ENCODE measurements at places on chromosomes 1 and 21.

GRCh38 chr1:117093870-117094621 lies 27.5 kb downstream of the TRIM45 start:
- DNase-seq, result no peak

DNA sequence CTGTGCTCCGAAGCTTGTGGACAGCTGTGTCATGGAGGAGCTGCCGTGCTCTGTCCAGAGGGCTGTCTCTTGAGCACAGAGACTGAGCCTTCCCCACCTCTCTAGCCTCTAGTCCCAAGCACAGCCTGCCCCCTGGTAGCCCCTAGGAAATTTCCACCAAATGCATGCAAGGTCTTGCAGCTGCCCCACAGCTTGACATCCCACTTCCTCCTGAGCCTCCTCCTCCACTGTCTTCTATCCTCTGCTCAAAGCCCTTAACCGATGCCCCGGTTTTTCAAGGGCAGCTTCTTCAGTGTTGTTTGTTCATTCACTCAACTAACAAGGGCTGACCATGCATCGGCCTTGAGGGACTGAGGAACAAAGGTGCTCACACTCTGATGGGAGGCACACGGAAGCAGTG lies 20.6 kb upstream of the PROK1 start:
- no peak for DNase-seq

DNA sequence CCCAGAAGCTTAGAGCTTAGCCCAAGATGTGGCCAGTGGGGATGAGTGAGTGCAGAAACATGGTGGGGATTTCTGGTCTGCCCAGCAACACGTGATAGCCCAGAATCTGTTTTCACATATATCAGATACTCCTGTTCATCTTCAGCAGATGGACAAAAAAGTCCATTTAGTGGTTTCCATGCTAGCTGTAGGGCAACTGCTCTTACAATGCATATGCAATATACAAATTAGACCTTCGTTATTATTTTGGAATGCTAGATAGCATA lies 96.9 kb upstream of the SGIP1 start:
- no peak for DNase-seq

DNA sequence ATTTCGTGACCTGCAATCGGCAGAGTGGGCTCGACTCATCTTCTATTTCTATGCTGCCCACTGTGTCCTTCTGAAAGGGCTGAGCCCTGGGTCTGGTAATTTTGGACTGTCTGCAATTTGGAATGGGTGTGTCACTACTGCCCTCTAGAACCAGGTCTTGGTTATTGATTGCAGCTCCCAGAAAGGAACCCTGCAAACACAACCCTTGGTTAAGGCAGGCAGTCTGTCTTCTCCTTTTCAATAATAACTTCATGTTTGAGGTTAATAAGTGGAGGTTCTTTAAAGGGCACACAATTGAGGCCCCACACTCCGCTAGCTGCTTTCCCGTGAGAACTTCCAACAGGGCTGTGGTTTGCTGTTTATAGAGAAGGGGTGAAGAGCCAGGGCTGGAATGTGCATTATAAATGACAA lies 79.9 kb upstream of the LYST start:
- no peak for DNase-seq

DNA sequence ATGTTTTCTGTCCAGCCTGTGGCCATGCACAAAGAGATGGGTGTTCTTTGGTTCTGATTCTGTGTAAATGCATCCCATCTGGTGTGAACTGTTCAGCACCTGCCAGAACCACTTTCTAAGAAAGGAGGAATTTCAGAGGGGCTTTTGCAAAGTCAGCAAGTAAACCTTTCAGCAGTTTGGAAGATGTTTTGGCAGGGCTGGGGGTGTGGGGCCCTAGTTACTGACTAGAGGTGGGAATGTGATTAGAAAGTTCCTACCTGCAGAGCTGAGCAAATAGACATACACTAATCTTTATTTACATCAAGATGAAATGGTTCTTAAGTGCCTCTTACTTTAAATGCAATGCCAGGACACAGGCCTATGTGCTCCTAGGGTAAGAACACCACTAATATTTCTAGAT lies 378.1 kb upstream of the USP24 start:
- no peak for DNase-seq
